ENCODE measurements at places on chromosomes 12 and 14.

DNA sequence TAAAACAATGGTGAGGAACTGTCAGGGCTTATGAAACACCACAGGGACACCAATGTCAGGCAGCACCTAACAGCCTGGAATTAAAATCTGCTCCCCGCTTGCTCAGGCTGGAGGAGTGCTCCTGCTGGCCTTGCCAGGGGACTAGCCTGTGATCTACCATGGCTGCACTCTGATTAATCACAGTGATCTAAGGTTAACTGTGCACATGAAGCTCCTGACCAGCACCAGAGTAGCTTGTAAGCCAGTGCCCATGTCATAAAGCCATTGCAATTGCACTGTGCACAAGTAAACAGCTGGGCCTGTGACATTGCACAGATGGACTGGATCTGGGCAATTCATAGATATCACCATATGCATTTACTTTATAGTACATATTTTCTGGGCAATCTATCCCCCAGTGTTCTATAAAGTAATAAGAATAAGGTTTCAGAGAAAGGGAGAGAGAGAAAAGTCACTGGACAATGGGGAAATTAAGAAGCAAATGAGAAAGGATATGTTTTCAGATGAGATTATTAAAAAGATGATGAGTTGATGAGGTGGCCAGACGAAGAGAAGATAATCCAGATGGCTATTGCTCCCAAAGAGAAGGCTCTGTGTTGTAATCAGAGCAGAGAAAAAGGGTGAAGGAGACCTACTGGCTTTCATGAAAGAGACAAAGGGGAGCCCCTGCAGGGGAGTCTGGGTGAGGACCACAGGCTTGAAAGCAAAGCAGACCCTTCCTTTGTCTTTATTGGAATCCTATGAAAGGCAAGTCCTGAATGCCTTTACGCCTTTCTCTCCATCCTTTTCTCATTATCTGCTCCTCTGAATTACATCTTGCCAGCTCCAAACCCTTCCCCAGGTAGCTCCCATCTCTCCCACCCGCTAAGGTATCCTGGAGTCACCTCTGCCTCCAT lies 145.8 kb downstream of the SLC38A6 start:
- no peak overlapping the region for H3K4me3 ChIP-seq
- no peaks in the 10 kb centered on the region for H3K27me3 ChIP-seq
- no peaks in the 10 kb centered on the region for H3K36me3 ChIP-seq
- DNase-seq, result no peak
- H3K4me1 ChIP-seq, result peaks cover 18% of the 10 kb centered on the region

DNA sequence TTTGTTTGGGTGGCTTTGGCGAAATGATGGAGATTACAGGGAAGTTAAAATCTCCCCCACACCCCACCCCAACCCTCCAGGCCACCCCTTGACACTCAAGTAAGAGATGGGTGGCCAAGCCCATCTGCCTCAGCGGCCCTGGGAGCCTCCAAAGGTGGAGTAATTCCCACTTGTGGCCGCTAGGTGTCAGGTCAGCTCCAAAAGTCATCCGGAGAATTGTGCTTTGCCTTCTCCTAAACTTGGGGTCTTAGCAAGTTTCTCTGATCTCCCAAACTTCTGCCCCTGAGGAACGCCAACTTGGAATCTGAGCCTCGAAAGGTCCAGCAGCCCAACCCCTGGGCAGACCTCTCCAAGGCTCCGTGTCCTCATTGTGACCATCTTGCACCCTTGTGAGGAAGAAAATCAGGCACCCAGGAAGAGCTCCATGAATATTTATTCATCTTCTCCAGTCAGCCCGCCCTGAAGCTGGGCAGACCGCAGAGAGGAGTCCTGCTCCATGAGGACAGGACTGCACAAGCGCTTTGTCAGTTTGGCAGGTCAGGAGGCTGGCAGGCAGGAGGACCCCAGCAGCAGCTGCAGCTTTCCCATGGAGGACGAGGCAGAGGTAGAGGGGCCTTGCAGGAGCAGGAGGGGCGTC lies 46.7 kb downstream of the LRRC74A start:
- H3K36me3 ChIP-seq, result no peaks in the 10 kb centered on the region
- no peaks in the 10 kb centered on the region for H3K27me3 ChIP-seq
- H3K4me1 ChIP-seq, result no peaks in the 10 kb centered on the region
- DNase-seq, result peak; percentile 56

DNA sequence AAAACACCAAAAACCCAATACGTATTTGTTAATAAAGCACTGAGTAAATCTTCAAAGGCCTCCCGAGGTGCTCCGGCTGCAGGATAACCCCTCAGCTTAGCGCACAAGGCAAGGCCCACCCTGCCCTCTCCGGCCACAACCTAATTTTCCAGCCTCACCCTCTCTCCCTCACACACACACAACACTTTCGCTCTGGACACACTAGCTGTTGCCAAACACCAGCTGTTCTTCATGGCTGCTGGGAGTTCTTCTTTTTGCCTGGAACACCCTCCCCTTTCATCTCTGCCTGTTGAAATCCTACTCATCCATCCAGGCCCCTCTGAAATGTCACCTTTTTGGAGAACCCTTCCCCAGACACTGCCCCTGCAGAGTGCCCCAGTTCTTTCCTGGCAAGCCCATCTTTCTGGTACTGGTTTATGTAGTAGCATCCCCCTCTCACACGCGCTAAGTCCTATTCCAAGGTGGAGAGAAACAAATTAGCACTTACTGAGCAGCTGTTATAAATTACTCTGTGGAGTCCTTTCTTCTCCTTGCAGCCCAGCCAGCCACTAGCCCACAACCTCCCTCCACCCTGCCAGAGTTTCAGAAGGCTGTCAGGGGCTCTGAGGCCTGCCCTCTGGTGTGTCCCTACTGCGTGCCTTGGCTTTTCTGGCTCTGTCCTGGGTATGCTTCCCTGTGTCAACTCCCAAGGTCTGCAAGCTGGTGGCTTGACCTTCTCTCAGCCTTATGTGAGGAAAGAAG lies 805 bp upstream of the CRACR2A start:
- DNase-seq, result no peak
- H3K4me1 ChIP-seq, result peaks cover 2% of the 10 kb centered on the region
- no peak overlapping the region for H3K4me3 ChIP-seq

DNA sequence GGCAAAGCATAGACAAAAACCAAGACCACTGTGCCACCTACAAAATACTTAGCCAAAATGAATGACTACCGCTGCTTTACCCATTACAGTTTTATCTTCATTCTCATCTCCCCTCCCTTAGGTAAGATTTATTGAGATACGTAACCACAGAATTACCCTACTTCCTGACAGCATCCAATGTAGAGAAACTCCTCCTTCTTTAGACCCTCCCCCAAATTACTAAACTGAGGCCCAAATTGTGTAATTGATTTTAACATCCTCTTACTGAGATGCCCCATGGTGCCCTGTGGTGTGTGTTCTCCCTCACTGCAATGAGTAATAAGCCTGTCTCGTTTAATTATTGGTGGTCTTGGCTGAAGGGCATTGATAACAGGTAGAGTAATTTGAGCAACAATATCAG lies 19.1 kb downstream of the VRK1 start:
- H3K36me3 ChIP-seq, result no peaks in the 10 kb centered on the region
- peaks cover 1% of the 10 kb centered on the region for H3K4me1 ChIP-seq
- H3K27me3 ChIP-seq, result no peaks in the 10 kb centered on the region
- DNase-seq, result no peak
- no peak overlapping the region for H3K4me3 ChIP-seq

DNA sequence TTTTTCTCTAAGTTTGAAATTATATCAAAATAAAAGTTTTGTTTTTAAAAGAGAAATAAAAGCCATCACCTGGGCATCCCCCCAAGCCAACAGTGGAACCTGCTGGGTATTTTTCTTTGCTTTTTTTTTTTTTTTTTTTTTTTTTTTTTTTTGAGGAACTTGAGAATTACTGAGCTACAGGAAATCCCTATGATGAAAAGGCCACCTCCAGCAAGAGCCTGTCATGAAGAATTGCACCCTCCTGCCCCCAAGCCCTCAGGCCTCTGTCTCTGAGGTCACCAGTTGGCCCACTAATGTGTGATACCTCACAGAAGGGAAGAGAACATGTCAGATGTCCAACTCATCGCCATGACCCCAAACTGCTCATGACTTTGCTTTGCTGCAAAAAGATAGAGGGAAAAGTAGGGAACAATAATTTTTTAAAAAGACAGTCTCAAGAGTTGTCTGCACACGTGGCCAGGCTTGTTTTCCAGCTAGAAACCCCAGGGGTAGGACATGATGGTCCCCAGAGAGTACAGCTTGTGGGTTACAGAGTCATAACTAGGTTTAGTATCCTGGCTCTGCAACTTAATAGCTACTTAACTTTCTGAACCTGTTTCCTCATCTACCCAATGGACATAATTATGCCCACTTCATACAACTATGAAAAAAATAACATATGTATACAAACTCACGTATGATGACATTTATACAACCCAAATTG lies 124.3 kb upstream of the EGLN3 start:
- peaks cover 3% of the 10 kb centered on the region for H3K4me1 ChIP-seq
- no peak overlapping the region for H3K27ac ChIP-seq
- H3K4me3 ChIP-seq, result no peak overlapping the region
- H3K36me3 ChIP-seq, result no peaks in the 10 kb centered on the region
- no peaks in the 10 kb centered on the region for H3K27me3 ChIP-seq

DNA sequence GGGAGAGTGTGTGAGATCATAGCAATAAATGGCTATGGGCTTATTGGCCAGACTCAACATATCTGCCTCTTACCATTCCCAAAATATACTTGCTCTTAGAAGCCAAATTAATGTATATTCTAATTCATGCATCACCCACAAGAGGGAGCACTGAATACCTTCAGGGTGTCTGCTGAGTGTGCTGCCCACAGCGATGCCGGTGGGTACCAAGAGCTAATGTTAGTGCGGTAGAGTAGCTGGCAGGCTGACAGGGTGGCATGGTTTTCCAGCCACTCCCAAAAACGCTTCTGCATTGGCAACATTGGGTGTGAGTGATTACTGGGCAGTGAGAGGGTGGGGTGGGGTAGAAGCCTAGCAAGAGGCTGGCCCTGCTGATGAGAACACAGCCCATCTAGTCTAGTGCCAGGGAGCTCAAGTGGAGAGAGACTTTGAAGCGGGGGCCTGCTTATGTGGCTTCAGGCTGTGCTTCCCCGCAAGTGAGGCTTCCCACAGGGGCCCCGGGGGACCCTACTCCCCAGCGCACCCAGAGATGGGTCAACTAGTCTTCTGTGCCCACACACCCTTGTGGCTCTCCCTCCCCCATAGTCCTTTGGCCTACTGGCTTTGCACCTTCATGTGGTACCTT lies 9.2 kb upstream of the PLEKHD1 start:
- H3K4me3 ChIP-seq, result no peak overlapping the region
- no peaks in the 10 kb centered on the region for H3K4me1 ChIP-seq
- no peaks in the 10 kb centered on the region for H3K36me3 ChIP-seq
- H3K27ac ChIP-seq, result no peak overlapping the region

- no peaks in the 10 kb centered on the region for H3K4me1 ChIP-seq
- DNase-seq, result no peak
- no peaks in the 10 kb centered on the region for H3K27me3 ChIP-seq
Measured at GRCh38 chr12:42887657-42888056, 298.1 kb upstream of the PRICKLE1 start.

- no peaks in the 10 kb centered on the region for H3K27me3 ChIP-seq
- H3K27ac ChIP-seq, result no peak overlapping the region
- H3K4me1 ChIP-seq, result no peaks in the 10 kb centered on the region
- H3K4me3 ChIP-seq, result no peak overlapping the region
- no peaks in the 10 kb centered on the region for H3K36me3 ChIP-seq
Measured at GRCh38 chr14:64653900-64654245, 50.4 kb upstream of the PLEKHG3 start.

DNA sequence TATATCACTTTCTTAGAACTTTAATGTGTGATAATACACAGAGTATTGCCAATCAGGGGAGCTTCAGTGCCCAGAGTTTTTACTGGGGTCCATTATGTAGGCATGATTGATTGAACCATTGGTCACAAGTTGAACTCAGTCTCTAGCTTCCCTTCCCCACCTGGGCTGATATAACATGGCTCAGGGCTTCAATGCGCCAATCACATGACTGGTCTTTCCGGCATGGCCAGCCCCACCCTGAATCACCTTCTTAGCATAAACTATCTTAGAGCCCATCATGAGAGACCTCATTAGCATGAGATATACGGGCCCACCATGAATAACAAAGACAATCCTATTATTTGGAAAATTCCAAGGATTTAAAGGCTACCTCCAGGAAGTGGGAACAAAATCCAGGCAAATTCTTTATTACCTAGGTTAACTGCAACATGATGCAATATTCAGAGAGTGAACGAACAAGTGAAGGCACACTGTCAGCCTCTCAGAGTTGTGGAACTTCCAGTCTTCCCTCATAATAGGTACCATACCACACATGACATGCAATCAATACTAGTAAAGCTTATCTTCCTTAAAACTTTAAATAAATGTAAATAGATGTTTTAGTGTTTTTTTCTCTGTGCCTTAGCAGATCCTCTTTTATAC lies 3.2 kb upstream of the CLEC4A start:
- no peaks in the 10 kb centered on the region for H3K4me1 ChIP-seq
- no peaks in the 10 kb centered on the region for H3K36me3 ChIP-seq
- no peak overlapping the region for H3K27ac ChIP-seq
- H3K27me3 ChIP-seq, result no peaks in the 10 kb centered on the region

DNA sequence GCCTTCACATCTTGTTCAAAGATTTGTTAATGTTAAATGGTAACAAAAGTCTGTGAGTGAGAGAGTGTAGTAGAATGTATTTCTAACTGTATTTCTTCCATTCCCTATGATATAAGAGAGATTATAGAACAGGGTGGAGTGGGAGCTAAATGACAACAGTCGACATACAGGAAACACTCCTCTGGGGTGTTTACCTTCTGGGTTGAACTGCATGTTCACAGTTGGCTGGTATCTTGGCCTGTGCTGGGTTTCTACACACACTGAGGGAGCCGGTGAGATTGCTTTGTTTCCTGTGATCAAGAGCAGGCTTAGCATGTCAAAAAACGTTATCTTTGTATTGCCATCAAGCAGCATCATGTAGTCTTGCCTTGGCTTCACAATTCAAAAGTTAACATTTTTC lies 274.3 kb upstream of the FAR2 start:
- no peak overlapping the region for H3K27ac ChIP-seq
- H3K36me3 ChIP-seq, result no peaks in the 10 kb centered on the region
- H3K27me3 ChIP-seq, result no peaks in the 10 kb centered on the region
- H3K4me3 ChIP-seq, result no peak overlapping the region
- DNase-seq, result no peak

DNA sequence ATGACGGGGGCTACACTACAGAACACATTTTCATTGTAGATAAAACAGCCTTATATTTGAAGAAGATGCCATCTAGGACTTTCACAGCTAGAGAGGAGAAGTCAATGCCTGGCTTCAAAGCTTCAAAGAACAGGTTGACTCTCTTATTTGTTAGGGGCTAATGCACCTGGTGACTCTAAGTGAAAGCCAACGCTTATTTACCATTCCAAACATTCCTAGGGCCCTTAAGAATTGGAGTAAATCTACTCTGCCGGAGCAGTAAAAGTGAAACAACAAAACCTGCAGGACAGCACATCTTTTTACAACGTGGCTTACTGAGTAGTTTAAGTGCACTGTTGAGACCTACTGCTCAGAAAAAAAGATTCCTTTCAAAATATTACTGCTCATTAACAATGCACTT lies 487.2 kb upstream of the SOX5 start:
- H3K27me3 ChIP-seq, result no peaks in the 10 kb centered on the region
- no peak overlapping the region for H3K4me3 ChIP-seq
- DNase-seq, result no peak
- H3K27ac ChIP-seq, result no peak overlapping the region
- no peaks in the 10 kb centered on the region for H3K36me3 ChIP-seq
- H3K4me1 ChIP-seq, result no peaks in the 10 kb centered on the region

Data from neuronal stem cell (in vitro differentiated cells).